ENCODE measurements at places on chromosomes 2 and 18.

- no peak for DNase-seq
These were observed 264.7 kb downstream of the RNF152 start for GRCh38 chr18:61628085-61628484.

- no peak for DNase-seq
These were observed 3.0 kb downstream of the MEIS1 start for GRCh38 chr2:66437691-66438497.

GRCh38 chr2:44746856-44747615 lies 194.5 kb upstream of the SIX3 start:
- no peak for DNase-seq

- DNase-seq = no peak
These were observed 11.7 kb downstream of the ANO7 start for GRCh38 chr2:241199897-241200821.

- DNase-seq = no peak
These were observed 943.5 kb downstream of the TRIB2 start for GRCh38 chr2:13660231-13660630.

DNA sequence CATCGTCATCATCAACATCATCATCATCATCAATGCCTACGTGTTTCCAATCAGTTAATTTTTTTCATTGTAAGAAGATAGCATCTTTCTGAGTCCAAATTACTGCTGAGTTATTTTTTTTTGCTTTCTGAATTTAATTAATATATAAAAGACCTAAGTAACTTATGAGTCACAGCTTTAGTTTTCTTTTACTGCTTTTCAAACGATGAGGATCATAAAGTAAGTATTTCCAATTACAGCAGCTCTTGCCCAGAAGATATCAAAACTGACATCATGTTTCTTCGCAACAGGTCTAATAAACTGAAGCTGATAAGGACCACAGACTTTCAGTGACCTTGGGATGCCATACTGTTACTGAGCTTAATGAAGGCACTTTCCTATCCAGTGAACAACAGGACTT lies 442.2 kb downstream of the DSEL start:
- DNase-seq = no peak
